A549 treated with RU486 at 1 μM for 4 hours (cell line): ENCODE measurements at places on chromosomes 12 and 14. TPM values are rescaled to one million over a fixed set of nuclear protein-coding genes. Genes with fewer than 3 reads are reported as not detected.

The SELPLG gene
- total RNA-seq, result 0.95 to 1.1 TPM (median 1.1 TPM) in 5 replicates

The EFS gene
- total RNA-seq, result not detected in 5 replicates

The ALDH1L2 gene
- total RNA-seq, result 1.9 to 3.7 TPM (median 3.1 TPM) in 5 replicates

The ERH gene
- total RNA-seq, result 255 to 369 TPM (median 340 TPM) in 5 replicates

The KERA gene
- total RNA-seq, result not detected in 5 replicates

The NGB gene
- total RNA-seq, result not detected in 5 replicates

The HHIPL1 gene
- total RNA-seq, result 0.05 to 0.34 TPM (median 0.29 TPM) in 5 replicates

The FOS gene
- 7.3 to 10.0 TPM (median 8.4 TPM) in 5 replicates for total RNA-seq

The TAS2R8 gene
- total RNA-seq, result not detected in 5 replicates

The LYZ gene
- 0.73 to 2.2 TPM in 2 of 5 replicates, not detected in the others for total RNA-seq

The BICDL1 gene
- total RNA-seq, result 2.3 to 4.5 TPM (median 4.1 TPM) in 5 replicates

The HSPB8 gene
- total RNA-seq, result 13.0 to 20.4 TPM (median 16.5 TPM) in 5 replicates

The HCAR2 gene
- total RNA-seq, result 0.11 to 0.32 TPM (median 0.20 TPM) in 5 replicates

The PLXNC1 gene
- total RNA-seq, result 0.02 to 0.12 TPM (median 0.08 TPM) in 4 of 5 replicates, not detected in the other

The MFAP5 gene
- 0.17 to 0.36 TPM (median 0.26 TPM) in 3 of 5 replicates, not detected in the others for total RNA-seq

The CSAD gene
- total RNA-seq, result 4.7 to 6.9 TPM (median 5.4 TPM) in 5 replicates

The ADAMTS20 gene
- not detected in 5 replicates for total RNA-seq

The HOXC4 gene
- 2.2 to 4.2 TPM (median 3.8 TPM) in 5 replicates for total RNA-seq

The GSG1 gene
- 0.15 to 0.28 TPM (median 0.27 TPM) in 5 replicates for total RNA-seq

The RND1 gene
- 14.4 to 21.8 TPM (median 15.8 TPM) in 5 replicates for total RNA-seq

The RBMS2 gene
- total RNA-seq, result 10.4 to 14.5 TPM (median 13.6 TPM) in 5 replicates

The DHRS2 gene
- total RNA-seq, result 5.7 to 10.2 TPM (median 7.7 TPM) in 5 replicates

The SDS gene
- 0.16 to 1.0 TPM (median 0.59 TPM) in 5 replicates for total RNA-seq

The TPPP2 gene
- total RNA-seq, result not detected in 5 replicates

The CAPZA3 gene
- total RNA-seq, result not detected in 5 replicates

The SALL2 gene
- total RNA-seq, result 1.00 to 1.6 TPM (median 1.3 TPM) in 5 replicates

The ISM2 gene
- total RNA-seq, result 0.40 to 0.57 TPM (median 0.46 TPM) in 5 replicates

The TAS2R30 gene
- not detected in 5 replicates for total RNA-seq

The SPSB2 gene
- total RNA-seq, result 15.4 to 25.5 TPM (median 22.8 TPM) in 5 replicates

The DAO gene
- not detected in 5 replicates for total RNA-seq

The EXD2 gene
- total RNA-seq, result 8.9 to 13.8 TPM (median 12.9 TPM) in 5 replicates

The KRT74 gene
- total RNA-seq, result not detected in 5 replicates

The GYS2 gene
- total RNA-seq, result not detected in 5 replicates

The ASCL1 gene
- total RNA-seq, result not detected in 5 replicates

The TBX5 gene
- total RNA-seq, result not detected in 5 replicates

The A2M gene
- 0.15 to 0.57 TPM in 2 of 5 replicates, not detected in the others for total RNA-seq

The SERPINA3 gene
- total RNA-seq, result 6.1 to 7.6 TPM (median 6.6 TPM) in 5 replicates

The RNASE7 gene
- total RNA-seq, result not detected in 5 replicates

The IAPP gene
- total RNA-seq, result not detected in 5 replicates

The TMEM260 gene
- 3.5 to 6.6 TPM (median 4.9 TPM) in 5 replicates for total RNA-seq

The EIF2S3B gene
- total RNA-seq, result 0.28 to 0.60 TPM (median 0.46 TPM) in 5 replicates

The HAL gene
- 0.21 to 0.51 TPM (median 0.27 TPM) in 4 of 5 replicates, not detected in the other for total RNA-seq

The SYT10 gene
- total RNA-seq, result not detected in 5 replicates

The KRT72 gene
- not detected in 5 replicates for total RNA-seq

The PROX2 gene
- not detected in 5 replicates for total RNA-seq

The CLECL1 gene
- not detected in 5 replicates for total RNA-seq
